G401 (cell line): ENCODE measurements at places on chromosomes 5 and 9.

GRCh38 chr5:179369530-179369884 lies 24.2 kb upstream of the ADAMTS2 start:
- DNase-seq: no peak

- DNase-seq: no peak
Observed at GRCh38 chr9:133370685-133371084, 5.2 kb downstream of the SURF4 start.

- no peak for DNase-seq
Observed at GRCh38 chr9:16869882-16870595, 431 bp downstream of the BNC2 start.

GRCh38 chr5:34516686-34517085 lies 139.4 kb upstream of the RAI14 start:
- DNase-seq: no peak
